CD4-positive, CD25-positive, alpha-beta regulatory T cell (primary cell): ENCODE measurements at places on chromosomes 6 and 20. TPM values are rescaled to one million over a fixed set of nuclear protein-coding genes. Genes with fewer than 3 reads are reported as not detected.

Gene PHACTR2
- 70.2 TPM for total RNA-seq

Gene WDR46
- 31.5 TPM for total RNA-seq

Gene FAM217A
- not detected for total RNA-seq

Gene EDN1
- total RNA-seq = 1.1 TPM

Gene LTA
- 15.6 TPM for total RNA-seq

Gene HTR1B
- not detected for total RNA-seq
